Lung (tissue), 17 donors: ENCODE measurements at places on chromosomes 5 and 9.

DNA sequence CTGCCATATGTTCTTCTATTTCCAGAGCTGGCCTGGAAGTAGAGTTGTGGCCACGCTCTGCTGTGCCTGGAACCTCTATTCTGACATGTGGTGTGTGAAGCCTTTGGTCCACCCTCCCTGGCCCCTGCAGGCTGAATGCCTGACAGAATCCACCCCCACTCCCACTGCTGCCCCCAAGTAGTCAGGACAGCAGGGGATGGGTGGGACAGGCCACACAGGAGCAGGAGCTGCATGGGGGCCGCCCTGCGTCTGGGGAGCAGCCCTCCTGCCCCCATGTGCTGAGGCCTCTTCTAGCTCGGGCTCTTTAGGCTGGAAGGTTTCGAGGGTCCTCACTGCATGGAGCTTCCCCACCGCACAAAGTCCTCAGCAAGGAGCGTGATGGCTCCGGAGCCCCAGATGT lies 32.6 kb upstream of the IRX4 start:
- no peak for DNase-seq

DNA sequence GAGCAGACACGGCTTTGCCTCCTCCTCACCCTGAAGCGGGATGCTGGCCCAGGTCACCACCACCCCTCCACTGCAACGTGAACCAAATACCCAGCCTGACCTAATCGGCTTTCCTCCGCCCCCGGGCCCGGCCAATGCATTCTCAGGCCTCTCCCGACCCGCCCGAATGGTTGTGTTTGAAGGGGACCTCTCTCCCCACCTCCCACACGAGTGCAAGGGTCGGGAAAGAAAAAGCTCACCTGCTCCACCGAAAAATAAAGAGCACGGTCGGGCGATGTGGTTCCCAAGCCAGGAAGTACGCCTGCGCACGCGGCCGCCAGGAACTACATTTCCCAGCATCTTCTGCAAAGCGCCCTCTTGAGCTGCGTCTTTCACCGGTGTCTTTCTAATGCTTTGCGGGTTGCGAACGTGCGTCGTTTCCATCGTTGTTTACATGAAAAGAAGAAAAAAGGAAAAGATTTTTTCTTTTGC lies at the start of gene ZNF883:
TSS of gene ZNF883 (minus strand) at position 282 of the 471 bp plus-strand sequence.
- peak; percentile 86 for DNase-seq

DNA sequence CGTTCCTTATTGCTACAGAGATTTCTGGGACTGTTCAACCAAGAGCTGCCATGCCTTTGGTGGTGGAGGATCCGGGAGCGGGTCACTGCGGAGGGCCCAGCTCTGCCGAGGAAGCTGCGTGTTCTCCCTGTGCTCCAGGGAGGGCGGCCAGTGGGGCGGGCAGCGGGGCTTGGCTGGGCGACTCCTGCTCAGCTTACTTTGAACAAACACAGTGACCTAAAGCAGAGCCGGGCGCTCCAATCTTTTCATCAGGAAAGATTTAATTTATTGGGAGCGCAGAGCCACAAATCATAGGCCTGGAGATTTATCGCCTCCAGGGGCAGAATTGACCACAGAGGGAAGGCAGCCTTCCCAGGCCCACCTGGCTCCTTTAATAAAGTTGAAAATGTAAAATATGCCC lies 27.7 kb downstream of the LHX3 start:
- no peak for DNase-seq

GRCh38 chr9:129267141-129267540 lies 89.1 kb upstream of the IER5L start:
- DNase-seq: no peak

DNA sequence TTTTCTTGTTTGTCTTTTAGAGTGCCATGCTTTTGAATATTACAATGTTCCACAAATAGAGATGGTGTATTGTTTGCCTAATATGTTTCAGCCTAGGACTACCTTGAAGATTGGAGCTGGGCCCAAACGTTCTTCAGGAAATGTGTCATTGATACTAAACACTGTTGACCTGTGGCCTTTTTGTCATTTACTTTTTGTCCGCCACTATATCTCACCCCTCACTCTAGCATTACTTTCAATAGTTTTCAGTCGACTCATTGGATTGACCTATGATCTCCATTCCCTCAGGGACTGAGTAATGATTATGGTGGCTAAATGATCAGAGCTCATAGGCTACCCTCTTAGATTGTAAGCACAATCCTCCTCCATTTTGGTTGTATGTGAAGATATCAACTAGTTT lies 115.8 kb downstream of the NUDT12 start:
- DNase-seq: no peak

DNA sequence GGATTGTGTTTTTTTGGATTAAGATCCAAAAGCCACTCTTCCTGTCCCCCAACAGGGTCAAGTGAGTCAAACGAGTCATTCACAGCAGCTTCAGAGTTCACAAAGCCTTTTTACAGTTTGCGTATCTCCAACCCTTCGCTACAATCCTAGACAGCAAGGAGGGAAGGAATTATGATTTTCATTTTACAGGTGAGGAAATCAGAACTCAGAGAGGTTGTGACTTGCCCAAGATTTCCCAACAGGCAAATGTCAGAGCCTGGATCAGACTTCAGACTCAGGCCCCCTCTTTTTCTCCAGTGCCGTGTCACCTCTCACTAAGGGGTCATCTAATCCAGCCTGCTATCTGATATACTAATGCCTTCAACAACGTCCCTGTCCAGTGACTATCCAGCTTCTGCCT lies 72.1 kb upstream of the XPA start:
- no peak for DNase-seq

- no peak for DNase-seq
Observed at GRCh38 chr5:63439537-63439936, 522.7 kb downstream of the HTR1A start.

GRCh38 chr9:27165670-27166069 lies 56.6 kb downstream of the TEK start:
- no peak for DNase-seq

- no peak for DNase-seq
Observed at GRCh38 chr9:35771943-35772342, 17.9 kb upstream of the MSMP start.

GRCh38 chr5:65808818-65809217 lies 86.8 kb downstream of the NLN start:
- DNase-seq: no peak

DNA sequence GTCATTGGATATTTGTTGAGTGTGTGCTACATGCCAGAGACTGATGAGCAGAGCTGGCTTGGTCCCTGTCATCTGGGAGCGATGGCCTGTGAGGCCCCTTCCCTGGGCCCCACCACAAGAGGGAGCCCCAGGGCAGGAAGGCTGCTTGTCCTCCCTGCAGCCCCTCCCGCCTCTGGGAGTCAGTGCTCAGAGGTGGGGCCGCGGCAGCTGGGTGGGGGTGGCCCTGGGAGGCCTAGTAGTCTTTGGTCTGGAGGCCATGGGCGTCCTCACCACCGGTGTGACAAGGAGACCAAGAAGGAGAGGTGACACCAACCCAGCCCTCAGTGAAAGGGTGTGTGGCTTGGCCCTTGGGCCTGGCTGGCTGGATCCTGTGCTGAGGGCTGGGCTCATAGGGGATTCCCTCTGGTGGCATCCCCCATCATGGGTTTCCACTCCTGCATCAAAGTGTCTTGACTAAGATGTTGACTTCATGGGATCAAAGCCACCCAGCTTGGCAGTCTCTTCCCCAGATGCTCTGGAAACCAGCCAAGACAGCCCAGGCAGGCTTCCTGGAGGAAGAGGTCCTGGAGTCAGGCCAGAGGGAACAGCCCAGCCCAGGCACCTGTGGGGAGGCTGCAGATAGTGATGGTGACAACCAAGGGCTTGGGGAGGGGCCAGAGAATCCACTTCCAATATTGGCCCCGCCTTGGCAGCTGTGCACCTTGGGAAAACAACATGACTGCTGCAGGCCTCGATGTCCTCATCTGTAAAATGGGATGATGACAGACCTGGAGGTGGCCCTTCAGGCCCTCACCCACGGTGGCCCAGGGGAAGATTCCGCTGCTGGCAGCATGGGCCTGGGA lies 166.7 kb downstream of the GAPVD1 start:
- no peak for DNase-seq

- no peak for DNase-seq
Observed at GRCh38 chr5:1943481-1943880, 60.8 kb upstream of the IRX4 start.

DNA sequence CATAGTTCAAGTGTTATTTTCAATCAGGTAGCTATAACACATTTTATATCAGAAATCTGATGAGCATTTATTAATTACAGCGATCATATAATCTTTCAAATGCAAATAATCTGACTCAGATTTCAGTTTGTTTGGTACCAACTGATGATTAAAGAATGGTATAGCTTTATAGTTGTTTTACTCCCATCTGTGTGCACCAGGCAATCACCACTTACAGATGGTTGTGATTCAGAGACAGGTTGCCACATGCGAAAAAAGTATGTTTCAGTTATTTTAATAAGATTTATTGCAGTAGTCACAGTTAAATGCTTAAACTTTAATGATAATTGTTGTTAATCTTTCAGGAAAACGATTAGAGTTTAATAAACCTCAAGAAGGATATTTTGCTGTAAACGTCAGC lies 155.1 kb upstream of the ARRDC3 start:
- no peak for DNase-seq

DNA sequence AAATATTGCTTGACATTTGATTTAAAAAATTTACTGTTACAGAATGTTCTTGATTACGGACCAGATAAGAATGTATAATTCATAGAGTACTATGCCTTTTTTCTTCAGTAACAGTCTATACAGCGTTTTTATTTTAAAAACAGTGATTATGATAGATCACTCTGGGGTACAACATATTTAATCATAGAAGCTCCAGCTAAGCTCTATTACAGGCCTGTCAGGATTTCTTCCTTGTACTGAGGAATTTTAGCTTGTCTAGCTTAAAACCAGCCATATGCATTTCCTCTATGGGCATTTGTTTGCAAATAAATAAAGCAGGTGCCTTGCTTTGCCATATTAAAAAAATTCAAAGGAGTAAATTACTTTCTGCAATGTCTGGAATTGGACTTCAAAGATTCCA lies 423.8 kb downstream of the BNC2 start:
- DNase-seq: no peak

GRCh38 chr5:72561148-72561972 lies 54.1 kb upstream of the ZNF366 start:
- no peak for DNase-seq

DNA sequence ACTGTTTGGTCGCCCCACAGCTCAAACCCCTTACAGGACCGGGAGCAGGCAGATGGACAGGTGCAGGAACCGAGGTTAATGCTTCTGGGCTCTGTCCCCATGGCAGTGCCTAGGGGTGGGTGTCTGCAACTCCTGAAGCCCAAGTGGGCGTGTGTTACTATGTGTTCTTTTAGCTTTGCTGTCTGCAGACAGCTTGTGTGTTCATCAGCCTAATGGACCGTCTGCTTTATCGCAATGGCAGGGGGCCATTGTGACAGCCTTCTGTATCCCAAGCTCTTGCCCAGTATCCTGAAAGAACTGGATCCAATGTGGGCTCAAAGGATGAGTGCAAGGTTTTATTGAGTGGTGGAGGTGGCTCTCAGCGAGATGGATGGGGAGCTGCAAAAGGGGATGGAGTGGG lies 266.7 kb downstream of the CSNK1G3 start:
- no peak for DNase-seq

GRCh38 chr9:76730801-76731200 lies 33.4 kb upstream of the PCA3 start:
- DNase-seq: no peak

DNA sequence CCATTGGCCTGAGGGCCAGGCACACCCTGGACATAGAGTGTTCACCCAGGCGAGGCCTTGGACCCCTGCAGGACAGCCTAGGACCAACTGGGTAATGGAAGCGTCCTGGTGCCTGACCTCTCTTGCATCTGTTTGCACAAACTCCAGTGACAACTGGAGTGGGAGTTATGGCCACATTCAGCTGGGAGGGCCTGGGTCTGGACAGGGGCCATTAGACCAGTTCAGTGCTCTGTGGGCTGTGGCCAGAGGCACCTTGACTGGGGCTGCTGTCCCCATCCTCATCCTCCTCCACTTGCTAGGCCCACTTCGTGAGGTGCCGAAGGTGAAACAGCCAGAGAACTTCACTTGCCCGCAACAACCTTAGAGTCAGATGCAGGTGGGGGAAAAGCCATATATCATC lies 372.7 kb upstream of the IRX1 start:
- no peak for DNase-seq

DNA sequence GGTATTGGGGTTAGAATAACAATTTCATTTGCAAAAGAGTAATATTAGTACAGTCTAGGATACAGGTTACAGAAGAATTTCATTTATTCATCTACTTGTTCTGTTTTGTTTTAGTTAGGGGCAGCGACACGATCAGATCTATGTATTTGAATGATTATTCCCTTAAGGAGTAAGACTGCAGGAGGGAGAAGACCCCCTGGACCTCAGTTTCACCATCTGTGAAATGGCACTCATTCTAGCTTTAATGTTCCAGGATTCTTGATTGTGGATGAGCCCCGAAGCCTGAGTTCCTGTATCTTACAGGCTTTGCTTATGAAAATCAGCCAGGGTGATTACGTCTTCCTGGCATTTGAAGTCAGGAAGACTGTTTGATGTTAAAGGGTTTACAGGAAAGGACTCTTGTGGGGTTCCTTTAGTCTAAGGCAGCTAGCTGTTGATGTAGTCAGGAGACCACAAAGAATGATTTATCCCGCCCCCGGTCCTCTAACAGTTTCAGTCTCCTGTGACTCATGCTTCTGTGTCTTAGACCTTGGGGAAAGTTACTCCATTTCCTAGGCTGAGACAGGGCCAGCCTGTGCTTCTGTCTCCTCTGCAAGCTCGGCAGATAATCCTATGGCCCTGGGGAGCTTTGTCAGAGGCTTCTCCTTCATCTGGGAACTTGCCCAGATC lies 11.5 kb downstream of the SMIM3 start:
- DNase-seq: peak; percentile 26

GRCh38 chr5:151434570-151435237 lies 12.7 kb upstream of the SLC36A1 start:
- DNase-seq: no peak

- DNase-seq: no peak
Observed at GRCh38 chr5:120225524-120225923, 238.6 kb upstream of the PRR16 start.

DNA sequence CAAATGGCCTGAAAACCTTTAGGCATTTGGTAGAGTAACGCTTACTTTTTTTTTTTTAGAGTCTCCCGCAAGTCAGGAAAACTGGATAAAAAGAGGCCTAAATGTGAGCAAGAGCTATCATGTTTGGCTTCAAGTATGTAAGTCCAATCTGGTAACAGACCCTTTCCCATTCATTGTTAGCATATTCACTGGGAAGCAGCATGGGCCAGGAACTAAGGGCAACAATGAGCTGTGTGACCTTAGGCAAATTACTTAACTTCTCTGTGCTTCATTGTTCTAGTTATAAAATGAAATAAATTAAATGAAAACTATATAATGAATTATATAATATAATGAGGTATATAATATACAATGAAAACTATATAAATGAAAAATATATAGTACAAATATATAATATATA lies 114.3 kb upstream of the PCA3 start:
- no peak for DNase-seq

- peak; percentile 73 for DNase-seq
Observed at GRCh38 chr5:86880785-86881492, 263.2 kb downstream of the COX7C start.

GRCh38 chr5:123786411-123786810 lies 274.4 kb downstream of the CSNK1G3 start:
- no peak for DNase-seq
